T-helper 17 cell (primary cell): ENCODE measurements at places on chromosomes 5 and 9. TPM values are rescaled to one million over a fixed set of nuclear protein-coding genes. Genes with fewer than 3 reads are reported as not detected.

FEM1C gene
- 31.7 TPM for total RNA-seq

CXCL14 gene
- total RNA-seq, result not detected

DNA sequence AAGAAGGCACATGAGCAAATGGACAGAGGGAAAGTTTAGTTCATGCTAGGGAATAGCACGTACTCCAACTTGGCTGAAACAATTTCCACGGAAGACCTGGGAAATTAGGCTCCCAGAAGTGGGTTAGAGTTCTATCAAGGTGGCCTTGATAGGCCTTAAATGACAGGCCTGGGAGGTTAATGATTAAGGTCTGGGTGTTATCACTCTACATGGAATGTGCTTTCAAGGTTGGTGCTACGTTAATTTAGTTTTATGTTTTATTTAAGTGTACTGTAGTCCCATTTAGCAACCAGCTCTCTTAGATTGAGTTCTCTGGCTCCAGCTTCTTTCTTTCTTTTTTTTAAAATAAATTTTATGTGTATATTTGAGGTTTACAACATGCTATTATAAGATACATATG, 121.4 kb upstream of the MEF2C start:
- H3K36me3 ChIP-seq, result no peaks in the 10 kb centered on the region
- H3K4me3 ChIP-seq, result no peak overlapping the region
- H3K27me3 ChIP-seq, result no peaks in the 10 kb centered on the region
- no peak for DNase-seq

DNA sequence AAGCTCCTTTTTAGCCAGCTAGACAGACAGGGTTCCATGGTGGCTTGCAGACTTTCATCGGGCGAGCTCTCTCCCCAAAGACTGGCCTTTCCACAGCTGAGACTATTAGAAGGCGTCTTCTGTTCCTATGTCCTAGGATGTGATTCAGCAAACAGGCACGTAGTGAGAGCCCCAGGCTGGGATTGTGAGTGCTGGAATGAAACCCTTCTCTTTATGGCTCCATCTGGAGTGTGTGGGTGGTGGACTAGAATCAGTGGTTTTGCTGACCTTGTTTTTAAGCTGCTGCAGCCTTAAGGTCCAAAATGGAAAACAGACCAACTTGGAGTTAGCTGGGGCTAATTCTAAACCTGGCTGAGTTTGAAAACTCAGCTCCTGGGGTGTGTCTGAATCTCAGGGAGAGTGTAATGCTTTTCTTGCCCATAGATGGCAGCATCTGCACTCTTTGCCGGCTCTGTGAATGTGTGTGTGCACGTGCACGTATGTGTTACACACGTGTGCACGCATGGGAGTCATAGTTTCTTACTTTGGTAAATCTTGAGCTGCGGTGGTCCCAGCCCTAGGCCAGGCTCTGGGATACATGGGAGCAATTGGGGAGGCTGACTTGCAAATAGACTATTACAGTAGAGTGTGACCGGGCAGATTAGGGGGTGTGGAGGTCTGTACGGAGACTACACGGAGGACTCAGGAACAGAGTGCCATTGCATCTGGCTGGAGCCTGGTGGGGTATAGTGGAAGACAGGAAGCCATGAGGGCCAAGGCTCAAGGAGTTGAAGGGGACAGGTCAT, 10.7 kb downstream of the GSN start:
- no peak overlapping the region for H3K27ac ChIP-seq
- no peak for DNase-seq
- no peak overlapping the region for H3K4me3 ChIP-seq
- H3K4me1 ChIP-seq, result peaks cover 10% of the 10 kb centered on the region

DNA sequence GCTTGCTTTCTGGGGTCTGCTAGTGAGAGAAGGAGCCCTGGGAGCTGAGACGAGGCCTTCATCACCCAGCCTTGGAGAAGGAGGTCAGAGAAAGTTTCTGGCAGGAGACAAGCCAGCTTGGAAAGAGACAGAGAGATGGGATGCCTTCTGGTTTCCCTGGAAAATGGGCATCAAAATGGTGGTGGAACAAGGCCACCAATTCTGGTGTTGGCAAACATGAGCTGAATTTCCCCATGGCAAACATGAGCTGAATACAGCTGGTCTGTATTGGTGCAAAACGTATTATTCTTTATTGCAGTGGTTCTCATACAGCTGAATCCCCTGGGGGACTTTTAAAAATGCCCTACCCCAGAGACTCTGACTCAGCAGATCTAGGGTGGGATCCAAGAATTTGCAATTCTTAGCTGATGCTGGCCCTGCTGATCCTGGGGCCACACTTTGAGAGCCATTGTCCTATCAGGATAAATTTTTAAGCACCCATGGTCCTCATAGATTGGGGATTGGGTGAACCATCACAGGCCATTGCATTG, 39.1 kb upstream of the S1PR3 start:
- H3K4me1 ChIP-seq, result peaks cover 2% of the 10 kb centered on the region
- no peak for DNase-seq
- peaks cover 74% of the 10 kb centered on the region for H3K27me3 ChIP-seq
- H3K27ac ChIP-seq, result no peak overlapping the region
